Activated CD8-positive, alpha-beta memory T cell treated with anti-CD3 and anti-CD28 coated beads for 36 hours (primary cell): ENCODE measurements at places on chromosomes 3 and 15. TPM values are rescaled to one million over a fixed set of nuclear protein-coding genes. Genes with fewer than 3 reads are reported as not detected.

The SST gene
- not detected for total RNA-seq

The KBTBD8 gene
- 26.4 TPM for total RNA-seq

The GRK7 gene
- 0.04 TPM for total RNA-seq

The FBLN2 gene
- total RNA-seq, result 0.15 TPM

The BLM gene
- 46.4 TPM for total RNA-seq

The MKRN2OS gene
- not detected for total RNA-seq

The IL5RA gene
- total RNA-seq, result 0.34 TPM

The TRH gene
- not detected for total RNA-seq

The CCR8 gene
- total RNA-seq, result 2.5 TPM

The GPR160 gene
- total RNA-seq, result 4.2 TPM

The C3orf80 gene
- not detected for total RNA-seq

The A4GNT gene
- total RNA-seq, result not detected

The SUSD5 gene
- total RNA-seq, result not detected

The ZNF654 gene
- total RNA-seq, result 14.5 TPM

The GREM1 gene
- not detected for total RNA-seq

The GCNT3 gene
- not detected for total RNA-seq

The DTWD1 gene
- total RNA-seq, result 23.4 TPM

The CYP1A2 gene
- total RNA-seq, result not detected

The CERS3 gene
- 0.15 TPM for total RNA-seq

The RPP25 gene
- 9.7 TPM for total RNA-seq

The IL17RC gene
- total RNA-seq, result 0.27 TPM

The CCDC39 gene
- total RNA-seq, result not detected

The IGSF11 gene
- not detected for total RNA-seq

The SHF gene
- 11.7 TPM for total RNA-seq

The ANKRD63 gene
- 0.17 TPM for total RNA-seq

The ZPLD1 gene
- total RNA-seq, result not detected

The LIPH gene
- not detected for total RNA-seq

The SLC9A9 gene
- 1.0 TPM for total RNA-seq

The INO80 gene
- 29.2 TPM for total RNA-seq

The DUSP7 gene
- total RNA-seq, result 26.5 TPM

The OR4F15 gene
- total RNA-seq, result not detected

The PLCL2 gene
- total RNA-seq, result 16.0 TPM

The NSMCE3 gene
- 7.6 TPM for total RNA-seq

The PLD1 gene
- total RNA-seq, result 0.19 TPM

The MUC4 gene
- 0.13 TPM for total RNA-seq

The KLHL40 gene
- not detected for total RNA-seq

The GOLGA6D gene
- not detected for total RNA-seq

The THOC7 gene
- 86.7 TPM for total RNA-seq

The GHSR gene
- not detected for total RNA-seq

The ARHGEF3 gene
- total RNA-seq, result 51.4 TPM

The NOX5 gene
- not detected for total RNA-seq

The CILP gene
- total RNA-seq, result 0.04 TPM

The SENP5 gene
- total RNA-seq, result 39.5 TPM

The UROC1 gene
- total RNA-seq, result not detected

The SERINC4 gene
- 0.10 TPM for total RNA-seq

The OTOL1 gene
- total RNA-seq, result not detected

The CHST2 gene
- total RNA-seq, result 4.0 TPM

The IGSF10 gene
- not detected for total RNA-seq

The CTDSPL2 gene
- 71.9 TPM for total RNA-seq

The TRPM1 gene
- total RNA-seq, result not detected
